ENCODE measurements at places on chromosomes 7 and 10.

GRCh38 chr7:117982071-117983055 is 109.1 kb upstream of the CTTNBP2 start:
- no peak for DNase-seq

DNA sequence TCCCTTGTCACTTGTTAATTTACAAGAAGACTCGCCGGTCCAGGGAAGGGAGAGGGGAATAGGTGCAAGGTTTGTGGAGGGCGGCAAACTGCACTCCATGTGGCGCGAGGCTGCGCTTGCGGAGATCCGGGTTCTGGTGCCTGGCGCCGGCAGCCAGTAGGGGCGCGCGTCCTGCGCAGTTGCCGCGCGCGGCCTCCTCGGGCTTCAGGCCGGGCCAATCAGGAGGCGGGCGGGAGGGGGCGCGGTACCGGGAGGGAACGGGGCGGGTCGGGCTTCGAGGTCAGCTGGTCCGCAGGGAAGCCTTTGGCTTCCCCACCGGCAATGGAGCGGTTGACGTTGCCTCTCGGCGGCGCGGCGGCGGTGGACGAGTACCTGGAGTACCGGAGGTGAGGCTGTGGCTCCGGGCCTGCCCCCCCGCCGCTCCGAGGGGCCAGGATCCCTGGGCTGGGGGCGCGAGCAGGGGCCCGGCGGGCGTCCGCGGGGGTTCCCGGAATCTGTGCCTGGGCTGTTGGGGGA is at the start of gene FAM221A:
TSS of gene FAM221A (plus strand) at position 302 of the 516 bp plus-strand sequence. CDS start at position 322, 20 bp downstream.
- peak; percentile 88 for DNase-seq

DNA sequence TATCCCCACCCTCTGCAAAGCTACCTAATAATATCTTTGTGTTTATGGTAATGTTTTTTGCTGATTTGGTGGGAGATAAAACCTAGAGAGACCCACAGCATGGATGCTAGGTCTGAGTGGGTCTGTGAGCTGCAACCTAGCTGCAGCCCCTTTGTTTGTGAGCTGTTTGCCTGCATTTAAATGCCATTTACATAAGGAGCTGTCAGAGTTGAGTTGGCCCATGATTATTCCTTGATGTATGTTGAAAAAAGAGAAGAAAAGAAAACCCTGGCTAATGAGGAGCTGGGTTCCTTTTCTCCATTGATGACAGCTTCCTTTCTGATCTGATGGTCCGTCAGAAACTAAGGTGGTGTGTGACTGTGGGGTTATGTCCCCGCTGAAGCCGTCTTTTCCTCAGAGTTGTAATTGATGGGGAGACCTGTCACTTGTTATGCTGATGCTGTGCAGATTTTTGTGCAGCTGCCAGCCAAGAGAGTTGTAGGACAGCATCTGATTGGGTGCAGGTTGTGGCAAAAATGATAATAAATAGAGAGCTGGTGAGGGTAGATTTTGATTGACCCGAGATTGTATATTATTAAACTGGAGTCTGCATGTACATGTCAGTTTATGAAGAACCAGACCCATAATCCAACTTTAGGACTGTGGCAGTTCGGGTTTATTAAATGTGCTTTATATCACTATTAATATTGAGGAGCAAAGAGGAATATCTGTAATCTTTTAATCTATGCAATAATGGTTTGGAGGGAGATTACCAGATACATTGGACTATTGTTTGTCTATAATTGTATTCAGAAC is 219.8 kb downstream of the AUTS2 start:
- DNase-seq = no peak

- no peak for DNase-seq
Observed at GRCh38 chr10:48251525-48252353, 22.8 kb downstream of the FRMPD2 start.

GRCh38 chr7:111292026-111292470 is 201.1 kb downstream of the LRRN3 start:
- no peak for DNase-seq

DNA sequence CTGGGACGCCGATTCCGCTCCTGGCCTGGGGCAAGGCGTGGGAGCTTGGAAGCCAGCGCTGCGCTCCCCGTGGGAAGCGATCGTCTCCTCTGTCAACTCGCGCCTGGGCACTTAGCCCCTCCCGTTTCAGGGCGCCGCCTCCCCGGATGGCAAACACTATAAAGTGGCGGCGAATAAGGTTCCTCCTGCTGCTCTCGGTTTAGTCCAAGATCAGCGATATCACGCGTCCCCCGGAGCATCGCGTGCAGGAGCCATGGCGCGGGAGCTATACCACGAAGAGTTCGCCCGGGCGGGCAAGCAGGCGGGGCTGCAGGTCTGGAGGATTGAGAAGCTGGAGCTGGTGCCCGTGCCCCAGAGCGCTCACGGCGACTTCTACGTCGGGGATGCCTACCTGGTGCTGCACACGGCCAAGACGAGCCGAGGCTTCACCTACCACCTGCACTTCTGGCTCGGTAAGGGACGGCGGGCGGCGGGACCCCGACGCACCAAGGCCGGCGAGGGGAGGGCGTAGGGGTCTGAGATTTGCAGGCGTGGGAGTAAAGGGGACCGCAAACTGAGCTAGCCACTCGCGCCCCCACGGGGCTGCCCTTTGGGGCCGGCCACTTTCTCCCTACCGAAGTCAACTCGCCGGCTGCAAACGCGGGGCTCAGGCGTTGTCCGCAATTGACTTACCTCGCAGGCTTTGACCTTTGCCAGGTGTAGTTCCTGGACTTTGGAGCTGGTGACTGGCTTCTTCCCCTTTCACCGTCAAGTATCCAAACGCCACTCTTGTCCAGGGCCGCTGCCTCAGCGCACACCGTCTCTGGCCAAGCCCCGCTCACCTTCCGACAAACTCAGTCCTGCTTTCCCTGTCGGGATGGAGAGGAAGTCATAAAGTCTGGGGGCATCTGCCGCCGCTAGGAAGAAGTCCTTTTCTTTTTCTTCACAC is at the start of gene SCIN:
TSS of gene SCIN (plus strand) at position 187 of the 928 bp plus-strand sequence. CDS start at position 254, 67 bp downstream.
- DNase-seq = peak; percentile 26

DNA sequence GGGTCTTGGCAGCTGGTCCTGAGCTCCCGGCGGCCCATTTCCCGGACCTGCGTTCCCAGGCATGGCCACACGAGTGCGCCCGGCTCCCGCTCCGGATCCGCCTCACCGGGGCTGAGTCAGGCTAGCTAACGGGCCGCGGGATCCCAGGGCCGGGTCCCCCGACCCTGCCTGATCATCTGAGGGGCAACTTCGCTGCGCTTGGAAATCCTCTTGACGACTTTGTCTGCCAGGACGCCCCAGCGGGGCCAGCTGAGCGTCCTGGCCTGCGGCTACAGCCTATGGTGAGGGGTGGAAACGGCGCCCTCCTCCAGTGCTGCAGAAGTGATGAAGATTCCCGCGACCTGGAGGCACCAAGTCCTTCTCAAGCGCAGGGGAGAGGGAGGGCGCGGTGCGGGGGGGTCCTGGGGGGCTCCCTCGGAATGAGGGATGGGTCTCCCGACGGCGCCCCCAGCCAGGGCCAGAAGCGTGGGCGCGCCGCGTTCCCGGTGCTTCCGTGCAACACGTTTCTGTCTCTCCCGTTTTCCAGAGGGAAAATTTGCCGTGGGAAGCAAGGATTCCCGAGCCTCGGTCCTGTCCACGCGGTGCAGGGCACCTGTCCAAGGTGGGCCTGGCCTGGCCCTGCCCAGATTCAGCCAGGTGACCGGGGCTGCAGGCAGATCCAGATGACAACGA is 212.4 kb downstream of the CCSER2 start:
- peak; percentile 82 for DNase-seq

All from stimulated activated naive CD8-positive, alpha-beta T cell treated with anti-CD3 and anti-CD28 coated beads, Interleukin-15, Interleukin-2, amounts not matched to agents 100 U/mL and 50 U/mL, for 24 hours (primary cell).